Cerebellar nuclear complex (tissue), 1 donor: ENCODE measurements at places on chromosomes 16 and 17.

GRCh38 chr17:51120357-51120738 lies 320 bp downstream of the SPAG9 start:
- no peak for DNase-seq

DNA sequence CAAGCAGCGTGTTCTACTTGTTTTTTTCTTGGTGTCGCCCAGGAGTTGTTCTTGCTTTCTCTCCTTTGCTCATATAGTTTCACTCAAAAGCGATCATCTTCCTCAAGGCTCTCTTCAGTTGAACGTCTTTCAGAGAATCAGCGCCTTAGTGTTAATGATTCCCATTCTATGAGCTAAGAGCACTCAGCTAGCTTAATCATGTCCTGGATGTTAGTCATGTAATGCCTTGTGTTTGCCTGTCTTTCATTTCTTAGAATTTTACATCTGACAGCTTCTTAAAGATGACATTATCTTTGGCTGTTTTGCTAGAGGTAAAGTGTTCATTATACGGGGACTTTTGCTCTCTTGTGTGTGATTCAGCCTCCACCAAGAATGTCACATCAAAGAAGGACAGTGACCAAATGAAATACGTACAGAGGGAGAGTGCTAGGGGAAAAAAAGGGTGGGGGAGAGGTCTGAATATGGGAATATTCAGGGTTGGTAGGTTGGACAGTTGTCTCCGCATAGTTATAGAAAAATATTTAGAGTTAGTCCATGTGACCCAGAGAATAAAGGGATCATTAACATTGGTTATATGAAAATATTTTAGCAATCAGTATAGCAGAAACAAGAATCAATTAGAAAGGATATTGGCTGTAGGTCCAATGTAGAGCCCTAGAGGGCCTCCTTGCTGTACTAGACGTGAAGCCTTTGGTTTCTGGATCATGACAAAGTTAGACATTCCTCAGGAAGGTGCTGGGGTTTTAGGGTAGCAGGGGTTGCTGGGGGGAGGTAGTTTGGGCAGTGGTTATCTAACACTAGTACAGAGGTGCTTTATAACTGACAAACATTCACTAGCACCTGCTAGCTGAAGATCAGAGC lies 31.9 kb upstream of the ANKFN1 start:
- no peak for DNase-seq

DNA sequence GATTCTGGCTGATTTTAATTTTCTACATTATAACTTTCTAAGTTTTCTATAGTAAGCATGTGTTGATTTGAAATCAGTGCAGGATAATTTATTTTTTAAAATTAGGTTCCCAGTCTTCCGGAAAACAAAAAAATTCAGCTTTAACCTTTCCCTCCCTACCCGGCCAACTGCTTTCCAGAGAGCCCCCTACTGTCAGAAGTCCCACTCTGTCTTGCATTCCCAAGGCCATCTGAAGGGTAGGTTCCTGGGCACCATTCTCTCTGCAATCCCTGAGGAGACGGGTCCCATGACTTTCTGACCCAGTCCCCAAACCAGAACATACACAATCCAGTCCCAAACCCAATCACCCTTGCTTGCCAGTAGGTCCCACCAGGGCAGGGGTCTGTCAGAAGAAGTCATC lies 200.3 kb downstream of the CYLD start:
- no peak for DNase-seq

DNA sequence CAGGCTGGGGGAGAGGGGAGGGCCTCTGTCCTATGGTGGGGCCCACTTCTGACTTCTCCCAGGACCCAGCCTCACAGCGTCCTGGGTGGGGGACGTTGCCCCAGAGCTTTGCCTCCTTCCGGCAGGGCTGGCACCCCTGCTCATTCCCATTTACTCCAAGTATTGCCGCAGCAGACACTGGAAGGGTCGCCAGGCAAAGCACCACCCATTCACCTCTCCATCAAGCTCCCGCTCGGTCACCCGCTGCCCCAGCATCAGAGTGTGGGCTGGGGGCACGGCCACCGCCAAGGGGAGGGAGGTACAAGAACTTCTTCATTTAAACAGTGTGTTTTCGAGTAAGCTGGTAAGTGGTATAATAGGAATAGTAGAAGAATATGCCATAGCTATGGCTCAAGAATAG lies 52.8 kb upstream of the GNG13 start:
- DNase-seq, result no peak

- DNase-seq, result no peak
Measured at GRCh38 chr16:48317026-48317425, 68.2 kb downstream of the SIAH1 start.
